ENCODE measurements at places on chromosomes 2 and 18. TPM values are rescaled to one million over a fixed set of nuclear protein-coding genes. Genes with fewer than 3 reads are reported as not detected.

STARD6 gene
- 0.28 TPM for total RNA-seq

ATP5F1A gene
- 1,085 TPM for total RNA-seq

MFSD2B gene
- not detected for total RNA-seq

GDF7 gene
- total RNA-seq = under 0.01 TPM

PLCL1 gene
- total RNA-seq = 0.18 TPM

EVX2 gene
- total RNA-seq = not detected

ZSWIM2 gene
- not detected for total RNA-seq

NOP58 gene
- 117 TPM for total RNA-seq

GALNT13 gene
- total RNA-seq = not detected

VWA3B gene
- total RNA-seq = not detected

TMEM182 gene
- 1.3 TPM for total RNA-seq

ZFAND2B gene
- 21.9 TPM for total RNA-seq

IL37 gene
- total RNA-seq = not detected

COL6A3 gene
- 1,501 TPM for total RNA-seq

PROC gene
- total RNA-seq = not detected

DSG4 gene
- total RNA-seq = not detected

MYO5B gene
- 0.56 TPM for total RNA-seq

RHOB gene
- total RNA-seq = 112 TPM

CNGA3 gene
- total RNA-seq = not detected

CFAP210 gene
- total RNA-seq = not detected

MGAT4A gene
- total RNA-seq = under 0.01 TPM

FAM110C gene
- not detected for total RNA-seq

FABP1 gene
- not detected for total RNA-seq

CAVIN2 gene
- 11.5 TPM for total RNA-seq

BOLL gene
- total RNA-seq = not detected
